LNCaP clone FGC (cell line): ENCODE measurements at places on chromosomes 5 and 9.

DNA sequence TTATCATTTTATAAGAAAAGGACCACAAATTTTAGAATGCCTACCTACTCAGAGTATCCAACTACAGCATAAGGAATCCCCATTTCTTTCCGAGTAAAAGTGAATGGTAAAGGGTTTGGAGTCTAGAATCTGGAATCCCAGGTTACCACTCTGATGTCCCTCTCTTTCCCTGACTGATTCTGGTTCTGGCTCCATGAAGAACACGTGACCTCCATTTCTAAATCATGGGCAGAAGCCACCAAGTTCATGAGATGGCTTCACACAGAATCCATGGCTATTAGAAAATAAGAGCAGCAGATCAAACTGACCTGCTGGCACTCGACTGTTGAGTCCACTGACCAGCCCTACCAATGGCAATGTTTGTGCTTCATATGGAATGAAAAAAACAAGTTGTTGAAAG is 40.7 kb downstream of the PFDN1 start:
- no peak for DNase-seq

GRCh38 chr5:148620091-148620490 is 34.2 kb downstream of the HTR4 start:
- no peak for DNase-seq

- DNase-seq: peak; percentile 4
These were observed 116.4 kb downstream of the MYO10 start for GRCh38 chr5:16819522-16820167.

- DNase-seq: no peak
These were observed 171.7 kb downstream of the MACROH2A1 start for GRCh38 chr5:135227064-135228022.

- DNase-seq: no peak
These were observed 180.8 kb downstream of the GOLPH3 start for GRCh38 chr5:31993165-31993961.

DNA sequence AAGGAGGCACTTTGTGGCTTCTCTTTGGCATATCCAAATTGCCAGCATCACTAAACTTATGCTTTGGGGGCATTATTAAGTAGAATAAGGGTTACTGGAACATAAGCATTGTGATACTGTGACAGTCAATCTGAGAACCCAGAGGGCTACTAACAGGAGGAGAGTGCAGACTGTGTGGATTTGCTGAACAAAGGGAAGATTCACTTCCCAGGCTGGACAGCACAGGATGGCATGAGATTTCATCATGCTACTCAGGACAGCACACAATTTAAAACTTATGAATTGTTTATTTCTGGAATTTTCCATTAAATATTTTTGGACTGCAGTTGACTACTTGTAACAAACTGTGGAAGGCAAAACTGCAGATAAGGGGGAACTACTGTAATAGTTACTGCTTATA is 212.5 kb downstream of the TMC1 start:
- no peak for DNase-seq

- DNase-seq: no peak
These were observed 417.7 kb downstream of the PSAT1 start for GRCh38 chr9:78714576-78714975.

DNA sequence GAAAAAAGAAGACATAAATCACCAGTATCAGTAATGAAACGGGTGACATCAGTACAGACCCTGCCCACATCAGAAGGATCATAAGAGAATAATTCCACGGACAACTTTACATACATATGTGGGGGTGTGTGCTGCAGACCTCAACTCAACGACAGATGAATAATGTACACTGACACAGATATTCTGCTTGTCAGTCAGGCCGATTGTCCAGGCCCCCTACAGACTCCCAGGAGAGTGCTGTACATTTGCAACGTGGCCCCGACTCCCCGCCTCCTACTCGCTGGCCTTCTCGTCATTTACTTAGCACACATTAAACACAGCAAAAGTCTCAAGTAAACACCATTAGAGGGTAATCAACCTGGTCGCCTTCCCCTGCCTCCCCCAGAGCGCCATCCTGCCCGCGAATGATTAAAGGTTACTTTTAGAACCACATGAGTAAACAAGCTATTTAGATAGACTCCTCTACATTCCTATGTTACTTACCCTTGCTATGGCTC is 3.5 kb upstream of the TMED9 start:
- DNase-seq: no peak

DNA sequence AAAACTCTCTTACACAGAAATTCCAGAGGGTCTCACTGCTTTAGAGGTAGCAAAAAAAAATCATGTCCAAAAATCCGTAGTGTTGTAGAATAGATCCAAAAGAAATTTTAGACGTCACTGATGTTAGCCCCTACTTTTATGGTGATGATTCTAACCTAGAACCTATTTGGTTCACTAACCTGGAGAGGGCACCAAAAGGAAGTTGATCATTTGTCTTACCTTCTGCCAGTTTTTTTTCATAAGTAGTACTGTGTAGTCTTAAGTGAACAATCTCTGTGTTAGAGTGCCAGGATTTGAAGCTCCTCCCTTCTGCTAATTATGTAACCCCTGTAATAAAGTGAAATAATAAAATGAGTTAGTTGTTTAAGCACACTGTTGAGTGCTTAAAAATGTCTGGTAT is 215.2 kb downstream of the SMARCA2 start:
- DNase-seq: no peak

DNA sequence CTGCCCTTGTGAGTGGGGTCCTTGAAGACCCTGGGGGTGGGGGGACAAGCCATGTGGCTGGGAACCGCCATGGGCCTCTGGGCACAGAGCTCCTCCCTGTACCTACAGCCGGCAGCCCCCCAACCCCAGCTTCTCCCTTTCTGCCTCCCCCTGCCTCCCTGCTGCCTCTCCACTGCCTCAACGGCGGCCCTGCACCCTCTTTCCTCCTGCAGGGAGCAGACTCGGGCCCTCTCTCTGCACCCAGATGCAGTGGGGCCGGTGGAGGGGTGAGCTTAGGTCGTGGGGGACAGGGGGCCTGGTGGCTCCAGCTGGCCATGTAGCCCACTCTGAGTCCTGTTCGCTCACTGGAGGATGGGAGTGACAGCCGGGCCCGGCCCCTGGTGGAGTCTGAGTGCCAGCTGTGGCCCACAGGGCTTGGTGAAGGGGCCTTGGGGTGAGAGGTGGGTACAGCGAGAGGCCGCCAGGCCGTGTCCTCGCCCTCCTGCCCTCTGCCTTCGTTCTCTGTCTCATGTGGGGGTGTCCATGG is 139.3 kb upstream of the COL5A1 start:
- no peak for DNase-seq

DNA sequence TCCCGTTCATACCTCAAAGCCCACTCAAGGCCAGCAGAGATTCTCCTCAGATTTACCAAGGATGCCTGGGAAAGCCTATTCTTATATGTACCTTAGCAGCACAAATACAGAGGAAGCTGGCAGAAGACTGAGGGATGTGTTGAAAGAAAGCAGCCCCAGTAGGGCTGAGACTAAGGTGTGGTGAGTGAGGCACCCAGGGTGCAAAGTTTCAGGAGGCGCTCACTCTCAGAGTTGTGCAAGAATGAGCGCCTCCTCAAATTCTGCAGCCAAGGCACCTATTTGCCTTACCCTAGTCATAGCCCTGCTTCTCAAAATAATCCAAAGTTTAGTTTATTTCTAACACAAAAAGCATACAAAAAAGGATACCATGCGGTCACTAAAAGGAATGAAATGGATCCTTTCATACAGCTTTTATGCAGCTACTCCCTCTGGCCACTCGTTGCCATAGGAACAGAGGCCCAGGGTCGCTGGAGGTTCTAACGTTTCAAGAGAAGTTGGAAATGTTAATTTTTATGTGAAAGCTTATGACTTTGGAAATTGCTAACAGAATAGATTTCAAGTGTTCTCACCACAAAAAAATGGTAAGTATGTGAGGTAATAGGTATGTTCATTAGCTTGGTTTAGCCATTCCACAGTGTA is 79.7 kb upstream of the SMIM23 start:
- no peak for DNase-seq

DNA sequence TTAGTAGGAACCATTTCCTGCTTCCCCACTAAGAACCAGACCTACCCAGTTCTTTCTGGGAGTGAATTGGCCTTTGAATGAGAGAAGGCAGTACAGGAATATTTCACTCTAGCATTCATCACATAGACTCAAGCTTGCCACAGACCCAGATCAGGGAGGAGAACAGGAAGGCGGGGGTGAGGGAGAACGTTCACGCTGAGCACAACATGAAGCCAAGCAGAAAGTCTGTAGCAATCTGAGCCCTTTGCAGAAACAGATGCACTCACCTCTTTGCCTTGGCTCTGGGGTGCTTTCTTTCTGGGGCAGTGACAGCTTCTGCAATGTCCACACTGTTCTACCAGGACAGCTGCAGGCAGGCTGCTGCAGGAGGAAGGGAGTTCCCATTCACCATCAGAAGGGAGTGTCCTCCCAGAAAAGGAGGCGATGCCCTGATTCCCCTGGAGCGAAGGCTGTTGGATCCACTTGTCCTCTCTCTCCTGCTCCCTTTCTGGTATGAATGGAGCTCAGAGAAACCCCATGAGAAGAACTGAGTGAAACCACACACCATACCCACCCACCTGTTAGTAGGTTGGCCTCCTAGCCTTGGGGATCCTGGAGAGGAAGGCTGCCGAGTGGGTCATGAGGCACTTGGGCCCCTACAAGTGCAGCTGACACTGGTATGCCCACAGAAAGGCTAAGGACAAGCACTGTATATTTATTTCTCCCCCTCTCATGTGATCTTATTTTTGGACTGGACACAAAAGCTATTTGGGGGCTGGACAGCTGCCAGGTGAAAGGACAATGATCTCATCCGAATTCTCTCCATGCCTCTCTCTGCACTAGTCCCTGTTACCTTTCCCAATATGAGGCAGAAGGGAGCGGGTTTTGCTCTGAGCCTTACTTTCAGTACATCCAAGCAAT is 11.7 kb upstream of the FGF1 start:
- DNase-seq: no peak

DNA sequence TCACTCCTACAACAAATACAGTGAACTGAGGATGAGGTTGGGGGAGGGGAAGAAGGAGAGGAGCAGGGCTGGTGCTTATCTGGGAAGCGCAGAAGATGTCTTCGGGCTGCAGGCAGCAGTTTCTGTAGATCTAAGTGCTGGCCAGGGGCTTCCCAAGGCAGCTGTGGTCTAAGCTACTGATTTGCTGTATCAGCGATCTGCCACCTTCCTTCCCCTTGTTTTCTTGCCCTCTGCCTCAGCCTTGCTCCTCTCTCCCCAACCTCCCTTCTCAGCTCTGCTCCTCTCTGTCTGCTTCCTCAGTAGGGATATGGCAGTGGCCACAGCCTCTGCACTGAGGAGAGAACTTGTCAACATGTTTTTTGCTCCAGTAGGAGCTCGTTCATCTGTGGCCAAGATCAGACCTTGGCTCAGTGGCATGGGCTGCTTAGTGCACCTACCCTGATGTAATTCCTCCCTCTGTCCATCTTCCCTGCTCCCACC is 42.8 kb upstream of the IL6ST start:
- DNase-seq: no peak

- no peak for DNase-seq
These were observed 3.0 kb downstream of the PAX5 start for GRCh38 chr9:37031081-37031480.

DNA sequence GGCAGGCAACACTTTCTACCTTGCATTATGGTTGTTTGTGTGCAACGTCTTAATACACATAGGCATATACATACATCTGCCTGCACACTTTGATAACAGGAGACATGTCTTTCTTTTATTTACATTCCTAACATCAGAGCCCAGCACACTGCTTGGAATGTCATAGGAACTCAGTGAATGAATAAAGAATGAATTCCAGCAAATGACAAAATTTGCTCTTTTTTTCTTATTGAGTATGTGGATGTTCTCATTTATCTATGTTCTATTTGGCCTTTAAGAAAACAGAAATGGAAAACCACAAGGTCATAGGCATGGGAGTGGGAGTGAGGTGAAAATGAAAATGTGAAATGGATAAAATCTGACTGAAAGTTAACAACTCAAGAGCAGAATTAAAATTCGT is 36.3 kb upstream of the PALM2AKAP2 start:
- no peak for DNase-seq

DNA sequence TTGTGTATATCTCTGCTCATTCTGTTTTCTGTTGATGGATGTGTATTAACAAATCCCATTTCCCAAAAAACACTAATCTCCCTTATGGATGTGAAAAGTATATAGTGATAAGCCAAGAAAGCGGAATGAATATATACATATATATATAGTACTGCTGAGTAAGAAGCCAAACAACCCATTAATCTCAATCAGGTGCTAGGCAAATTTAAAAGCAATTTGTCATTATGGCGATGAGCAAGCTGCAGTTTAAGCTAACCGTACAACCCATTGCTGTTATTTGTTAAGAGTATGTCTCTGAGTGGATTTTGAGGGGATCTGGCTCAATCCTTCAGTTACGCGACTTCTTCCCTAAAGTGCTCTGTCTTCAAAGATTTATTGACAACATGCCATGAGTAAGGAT is 640.4 kb upstream of the ARRDC3 start:
- no peak for DNase-seq

- DNase-seq: no peak
These were observed 195.7 kb downstream of the ZNF608 start for GRCh38 chr5:124550731-124551130.

GRCh38 chr9:128049843-128050242 is 17.3 kb downstream of the NAIF1 start:
- DNase-seq: no peak

DNA sequence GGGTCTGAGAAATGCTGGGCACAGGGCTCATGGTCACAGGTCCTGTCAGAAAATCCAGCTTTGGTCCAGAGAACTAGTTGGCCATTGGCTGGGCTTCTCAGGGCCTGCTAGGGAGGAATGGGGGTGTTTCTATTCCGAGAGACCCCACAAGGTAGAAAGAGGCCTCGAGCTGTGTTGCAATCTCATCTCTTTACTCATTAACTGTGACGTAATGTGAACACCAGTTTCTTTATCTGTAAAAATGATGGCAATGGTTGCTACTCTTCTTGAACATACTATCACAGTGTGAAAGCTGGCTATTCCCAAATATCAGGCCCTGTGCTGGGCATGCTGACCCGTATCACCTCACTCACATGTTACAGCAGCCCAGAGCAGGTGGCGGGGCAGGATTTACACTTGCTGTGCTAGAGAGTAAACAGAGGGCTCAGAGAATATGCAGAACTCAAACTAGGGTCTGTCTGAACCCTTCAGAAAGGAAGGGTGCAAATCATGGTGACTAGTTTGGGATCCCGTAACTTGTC is 35.7 kb upstream of the SLC25A51 start:
- no peak for DNase-seq

DNA sequence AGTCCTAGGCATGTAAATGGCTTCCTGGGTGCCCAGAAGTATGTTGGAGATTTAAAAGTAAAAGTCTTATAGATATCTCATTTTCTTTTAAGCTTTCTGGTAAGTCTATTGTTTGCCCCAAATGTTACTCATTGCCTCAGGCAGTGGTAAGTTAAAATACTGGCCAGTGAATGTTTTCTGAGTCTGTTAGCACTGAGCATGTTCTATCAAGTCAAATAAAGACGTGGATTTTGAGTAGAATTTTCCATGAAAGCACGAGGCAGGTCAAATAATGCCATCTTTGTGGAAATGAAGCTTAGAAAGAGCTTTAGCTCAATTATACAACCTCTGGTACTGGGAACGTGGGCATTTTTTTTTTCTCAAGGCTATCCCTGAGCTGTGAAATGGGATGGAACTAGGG is 651.3 kb upstream of the ACO1 start:
- no peak for DNase-seq

GRCh38 chr5:163730206-163730756 is 224.9 kb downstream of the MAT2B start:
- DNase-seq: peak; percentile 8

- no peak for DNase-seq
These were observed 52.4 kb downstream of the AHRR start for GRCh38 chr5:373710-374602.

- no peak for DNase-seq
These were observed 11.6 kb upstream of the ITGA1 start for GRCh38 chr5:52776116-52776515.

GRCh38 chr5:156981481-156981880 is 18.5 kb upstream of the TIMD4 start:
- no peak for DNase-seq
